ENCODE measurements at places on chromosomes 1 and 21. TPM values are rescaled to one million over a fixed set of nuclear protein-coding genes. Genes with fewer than 3 reads are reported as not detected.

CFAP57 gene
- not detected for total RNA-seq

ADSS2 gene
- total RNA-seq = 46.9 TPM

LRIF1 gene
- total RNA-seq = 6.4 TPM

CFAP107 gene
- not detected for total RNA-seq

FOXO6 gene
- 2.2 TPM for total RNA-seq

TCP10L gene
- 1.6 TPM for total RNA-seq

TPTE gene
- not detected for total RNA-seq

DPH5 gene
- 14.8 TPM for total RNA-seq

PTPN14 gene
- 58.1 TPM for total RNA-seq

All from gastroesophageal sphincter (tissue), 4 donors.